ENCODE measurements at places on chromosomes 6 and 20. TPM values are rescaled to one million over a fixed set of nuclear protein-coding genes. Genes with fewer than 3 reads are reported as not detected.

Gene SRC
- polyA plus RNA-seq = 42.5 TPM

Gene HSPA12B
- polyA plus RNA-seq = 11.4 TPM

DNA sequence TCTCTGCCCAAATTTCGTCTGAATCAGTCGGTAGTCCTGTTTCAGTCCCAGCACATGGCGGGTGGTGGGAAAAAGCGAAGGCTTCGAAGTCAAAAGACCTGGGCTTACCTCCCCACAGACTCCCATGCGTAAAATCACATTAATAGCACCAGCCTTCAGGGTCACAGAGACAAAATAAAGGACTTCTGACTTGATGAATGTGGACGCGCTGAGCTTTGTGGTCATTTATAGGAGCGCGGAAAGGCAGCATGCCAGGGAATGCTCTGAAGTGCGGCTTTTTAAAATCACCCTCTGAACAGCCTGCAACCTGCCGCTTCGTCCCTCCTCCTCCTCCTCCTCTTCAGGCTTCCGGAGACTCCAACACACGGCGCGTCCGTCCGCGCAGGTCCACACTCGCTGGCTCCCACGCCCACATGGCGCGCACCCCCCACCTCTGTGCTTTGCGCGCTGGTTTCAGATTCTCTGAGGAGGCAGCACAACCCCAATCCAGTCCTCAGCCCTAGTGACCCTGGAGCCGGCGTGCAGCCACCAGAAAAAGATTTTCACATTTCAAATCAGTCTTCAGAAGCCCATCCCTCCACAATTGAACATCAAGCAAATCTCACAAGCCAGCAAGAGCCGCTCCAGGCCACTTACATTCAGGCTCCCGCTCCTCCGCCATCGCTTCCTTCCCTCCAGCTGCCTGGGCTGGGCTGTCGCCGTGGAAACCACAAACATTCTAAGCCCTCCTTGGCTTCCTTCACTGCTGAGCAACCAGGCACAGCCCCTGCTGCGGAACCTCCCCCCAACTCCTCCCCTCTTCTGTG is at the start of gene C6orf118:
Gene C6orf118, minus strand, starts transcription at position 680 of the 806 bp plus-strand sequence. Its CDS starts 19 bp downstream, at position 661.
- DNase-seq = peak; percentile 93
- no peaks in the 10 kb centered on the region for H3K36me3 ChIP-seq
- H3K4me1 ChIP-seq = no peaks in the 10 kb centered on the region
- peak within 1 kb of the TSS; percentile 5 for H3K4me3 ChIP-seq

DNA sequence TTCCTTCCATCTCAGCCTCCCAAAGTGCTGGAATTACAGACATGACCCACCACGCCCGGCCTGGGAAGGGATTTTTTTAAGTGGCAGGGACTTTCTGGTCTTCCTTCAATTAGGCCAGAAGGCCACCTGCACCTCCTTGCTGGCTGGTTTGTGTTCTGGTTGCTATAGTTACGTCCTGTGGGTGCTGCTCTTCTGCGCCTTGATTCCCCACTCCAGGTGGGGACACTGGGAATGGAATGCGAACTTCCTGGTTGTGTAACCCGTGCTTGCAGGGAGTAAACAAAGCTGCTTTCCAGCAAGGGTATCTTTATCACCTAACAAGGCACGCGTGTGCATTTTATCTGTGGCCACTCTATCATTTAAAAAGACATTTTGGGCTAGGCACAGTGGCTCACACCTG is 117.7 kb downstream of the PLEKHG1 start:
- peak; percentile 39 for DNase-seq
- H3K4me3 ChIP-seq = no peak overlapping the region
- no peak overlapping the region for H3K27ac ChIP-seq

DNA sequence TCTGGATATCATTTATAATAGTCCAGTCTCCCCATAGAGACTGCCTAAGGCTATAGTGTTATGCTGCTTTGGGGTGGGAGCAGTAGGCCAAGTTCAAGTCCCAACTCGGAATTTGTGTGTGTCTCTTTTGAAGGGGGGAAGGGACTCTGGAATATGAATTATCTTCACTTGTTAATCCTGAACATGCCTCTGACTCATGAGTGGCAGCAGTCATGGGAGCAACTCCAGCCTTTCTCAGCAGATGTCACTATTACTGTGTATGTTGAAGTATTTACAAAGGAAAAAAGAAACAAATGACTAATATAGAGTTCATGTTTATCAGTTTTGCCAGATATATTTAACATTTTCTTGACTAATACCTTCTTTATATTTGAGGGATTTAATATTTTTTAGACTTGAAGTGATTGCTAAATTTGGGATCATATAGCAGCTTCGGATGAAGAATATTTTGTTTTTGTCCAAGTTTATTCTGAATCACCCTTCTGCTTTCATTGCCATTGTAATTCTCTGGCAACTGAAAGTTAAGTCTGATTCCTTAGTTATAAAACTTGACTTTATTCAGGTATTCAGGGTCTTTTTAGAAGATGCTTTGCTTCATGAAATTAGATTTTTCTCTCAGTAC is 23.4 kb downstream of the FAM217A start:
- no peak overlapping the region for H3K4me3 ChIP-seq
- no peaks in the 10 kb centered on the region for H3K27me3 ChIP-seq
- H3K4me1 ChIP-seq = peaks cover 5% of the 10 kb centered on the region
- no peak overlapping the region for H3K27ac ChIP-seq

GRCh38 chr6:43338243-43338642 is 29.6 kb upstream of the CRIP3 start:
- H3K4me1 ChIP-seq = no peaks in the 10 kb centered on the region
- no peak for DNase-seq
- no peak overlapping the region for H3K4me3 ChIP-seq

DNA sequence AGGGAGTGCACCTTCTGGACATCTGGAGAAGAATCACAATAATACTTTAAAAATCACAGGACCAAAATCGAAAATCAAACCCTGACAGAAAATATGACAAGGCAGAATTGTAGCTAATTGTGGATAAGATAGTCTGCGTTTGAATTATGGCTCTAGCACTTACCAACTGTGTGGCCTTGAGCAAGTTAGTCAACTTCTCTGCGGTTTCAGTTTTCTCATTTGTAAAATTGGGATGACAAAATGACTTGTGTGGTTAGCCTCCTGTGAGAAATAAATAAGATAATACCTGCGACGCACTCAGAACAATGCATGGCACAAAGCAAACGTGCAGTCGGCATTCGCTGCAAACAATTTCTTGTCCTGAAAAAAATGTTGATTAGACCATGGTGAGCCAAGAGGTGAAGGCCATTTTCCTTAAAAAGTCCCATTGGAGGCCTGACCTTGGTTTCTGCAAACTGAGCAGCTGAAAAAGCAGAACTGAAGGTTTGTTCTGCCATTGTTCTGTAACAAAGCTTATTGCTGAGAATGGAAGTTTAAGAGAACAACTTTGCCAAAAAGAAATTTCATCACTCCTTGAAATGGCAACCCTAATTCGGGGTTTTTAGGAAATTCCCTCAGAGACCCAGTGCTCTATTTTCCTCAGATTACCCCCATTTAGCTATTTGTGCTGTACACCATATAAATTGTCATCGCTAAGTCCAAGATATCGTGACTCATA is 266.3 kb downstream of the ERMARD start:
- no peak overlapping the region for H3K4me3 ChIP-seq
- DNase-seq = no peak
- no peak overlapping the region for H3K27ac ChIP-seq

DNA sequence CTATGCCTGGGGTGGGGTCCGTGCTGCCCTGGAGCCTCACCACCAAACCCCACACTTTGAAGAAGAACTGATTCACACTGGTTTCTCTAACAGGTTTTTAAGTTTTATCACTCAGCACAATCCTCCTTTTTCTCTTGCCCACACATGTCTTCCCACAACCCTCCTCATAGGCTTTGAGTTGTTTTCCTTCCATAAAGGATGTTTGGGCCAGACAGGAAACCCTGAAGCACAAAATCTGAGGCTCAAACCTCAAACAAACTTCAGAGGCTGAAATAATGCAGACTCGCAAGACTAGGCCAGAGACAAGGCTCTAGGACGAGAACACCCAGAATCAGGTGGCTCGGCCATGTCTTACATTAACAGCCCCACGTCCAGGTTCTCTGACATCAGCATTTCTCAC is 35.3 kb downstream of the EZR start:
- no peak overlapping the region for H3K27ac ChIP-seq
- DNase-seq = no peak
- no peaks in the 10 kb centered on the region for H3K27me3 ChIP-seq
- no peaks in the 10 kb centered on the region for H3K4me1 ChIP-seq
- H3K36me3 ChIP-seq = peaks cover 53% of the 10 kb centered on the region

Data from lung (tissue), 17 donors.